ENCODE measurements at places on chromosomes 2 and 18. TPM values are rescaled to one million over a fixed set of nuclear protein-coding genes. Genes with fewer than 3 reads are reported as not detected.

ZBTB7C gene
- total RNA-seq = not detected

TMEM185B gene
- 19.8 TPM for total RNA-seq

TMEM247 gene
- total RNA-seq = not detected

BAZ2B gene
- 34.3 TPM for total RNA-seq

PLEKHH2 gene
- total RNA-seq = 0.60 TPM

FEV gene
- not detected for total RNA-seq

DYNAP gene
- not detected for total RNA-seq

ZNF514 gene
- total RNA-seq = 7.9 TPM
